Activated CD4-positive, alpha-beta memory T cell treated with anti-CD3 and anti-CD28 coated beads for 36 hours (primary cell): ENCODE measurements at places on chromosomes 1 and 21.

DNA sequence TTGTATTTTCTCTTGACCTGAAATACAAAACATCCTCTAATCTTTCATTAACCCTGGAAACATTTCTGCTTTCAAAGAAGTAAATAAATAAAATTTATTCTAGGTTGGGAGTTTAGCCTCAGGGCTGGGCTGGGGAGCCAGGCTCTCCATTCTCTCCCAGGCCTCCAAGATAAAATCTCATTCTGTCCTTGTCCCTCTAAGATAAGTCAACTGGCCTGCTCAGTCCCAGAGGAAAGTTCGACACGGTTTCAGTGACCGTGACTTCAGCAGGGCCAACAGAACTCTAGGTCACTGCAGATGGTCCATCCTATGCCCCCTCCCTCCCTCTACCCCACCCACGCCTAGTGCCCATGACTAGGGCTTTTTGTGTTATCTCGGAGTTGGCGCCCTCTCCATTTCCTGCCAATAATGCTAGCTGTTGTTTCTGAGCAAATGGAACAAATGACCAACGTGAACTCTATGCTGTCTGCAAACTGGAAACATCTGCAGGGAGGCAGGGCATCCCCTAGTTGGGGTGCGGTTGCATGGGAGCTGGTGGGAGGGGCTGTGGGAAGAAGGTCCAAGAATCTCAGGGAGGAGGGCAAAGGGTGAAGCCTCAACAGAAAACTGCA lies 10.1 kb upstream of the ADORA3 start:
- no peak overlapping the region for H3K27ac ChIP-seq
- no peak overlapping the region for H3K4me3 ChIP-seq
- peaks cover 47% of the 10 kb centered on the region for H3K4me1 ChIP-seq
- H3K27me3 ChIP-seq, result no peaks in the 10 kb centered on the region

GRCh38 chr1:53057127-53057526 lies 4.9 kb upstream of the PODN start:
- no peaks in the 10 kb centered on the region for H3K4me1 ChIP-seq
- no peak overlapping the region for H3K27ac ChIP-seq
- H3K4me3 ChIP-seq, result no peak overlapping the region
- H3K27me3 ChIP-seq, result peaks cover 19% of the 10 kb centered on the region

GRCh38 chr21:38628349-38628748 lies 130.1 kb upstream of the ERG start:
- peaks cover 12% of the 10 kb centered on the region for H3K27me3 ChIP-seq
- DNase-seq, result no peak
- no peaks in the 10 kb centered on the region for H3K36me3 ChIP-seq

GRCh38 chr1:247468481-247469140 lies 10.7 kb upstream of the OR2B11 start:
- DNase-seq, result no peak
- peaks cover 4% of the 10 kb centered on the region for H3K27me3 ChIP-seq
- no peaks in the 10 kb centered on the region for H3K36me3 ChIP-seq
- peaks cover 3% of the 10 kb centered on the region for H3K4me1 ChIP-seq

GRCh38 chr1:205236951-205237475 lies 9.3 kb downstream of the TMCC2 start:
- H3K27ac ChIP-seq, result peak overlapping the region; percentile 92
- peaks cover 48% of the 10 kb centered on the region for H3K4me1 ChIP-seq
- H3K4me3 ChIP-seq, result no peak overlapping the region
- no peaks in the 10 kb centered on the region for H3K36me3 ChIP-seq

GRCh38 chr21:25314247-25314646 lies 293.0 kb downstream of the MRPL39 start:
- H3K36me3 ChIP-seq, result no peaks in the 10 kb centered on the region
- no peak overlapping the region for H3K4me3 ChIP-seq
- no peak for DNase-seq
- H3K27ac ChIP-seq, result no peak overlapping the region
- H3K4me1 ChIP-seq, result no peaks in the 10 kb centered on the region

- no peaks in the 10 kb centered on the region for H3K27me3 ChIP-seq
- H3K27ac ChIP-seq, result no peak overlapping the region
- no peaks in the 10 kb centered on the region for H3K4me1 ChIP-seq
These were observed 430.1 kb upstream of the USP24 start for GRCh38 chr1:55645270-55645669.

DNA sequence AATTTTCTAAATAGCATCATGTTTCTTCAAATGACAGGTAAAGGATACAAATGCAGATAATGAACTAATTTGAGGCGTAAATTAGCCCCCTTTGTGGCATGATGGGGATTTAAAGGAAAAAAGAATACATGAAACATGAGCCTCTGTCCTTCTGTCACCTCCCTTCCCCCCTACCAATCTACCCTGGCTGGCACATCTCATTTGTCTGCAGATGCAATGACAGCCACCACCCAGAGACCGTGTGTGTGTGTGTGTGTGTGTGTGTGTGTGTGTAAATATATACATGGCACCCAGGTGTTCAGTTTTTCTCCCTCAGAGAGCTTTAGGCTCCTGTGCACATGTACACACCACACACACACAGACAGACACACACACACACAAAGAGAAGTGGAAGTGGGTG lies 451.1 kb downstream of the RWDD3 start:
- H3K36me3 ChIP-seq, result no peaks in the 10 kb centered on the region
- H3K27ac ChIP-seq, result no peak overlapping the region
- DNase-seq, result no peak

DNA sequence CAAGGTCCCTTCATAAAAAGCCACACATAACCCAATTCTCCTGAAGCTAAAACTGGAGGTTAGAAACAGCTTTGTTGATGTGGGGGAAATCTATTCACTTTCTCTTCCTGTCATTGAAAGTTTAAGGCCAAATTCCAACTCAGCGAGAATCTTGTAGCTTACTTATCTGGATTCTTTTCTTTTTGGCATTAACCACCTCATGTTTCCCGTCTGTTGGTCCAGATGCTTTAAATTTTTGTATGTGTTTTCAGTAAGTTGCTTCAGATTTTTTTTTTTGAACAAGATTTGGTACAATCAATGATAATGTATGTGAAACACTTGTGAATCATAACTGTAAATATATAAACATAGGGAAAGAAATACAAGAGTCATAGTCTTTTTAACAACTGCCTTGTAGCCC lies 33.7 kb upstream of the NEK7 start:
- H3K27me3 ChIP-seq, result peaks cover 3% of the 10 kb centered on the region
- no peak for DNase-seq
- H3K4me1 ChIP-seq, result peaks cover 5% of the 10 kb centered on the region
- no peak overlapping the region for H3K4me3 ChIP-seq
- H3K27ac ChIP-seq, result no peak overlapping the region
- no peaks in the 10 kb centered on the region for H3K36me3 ChIP-seq

GRCh38 chr21:28602546-28602945 lies 390.1 kb downstream of the LTN1 start:
- no peak overlapping the region for H3K27ac ChIP-seq
- peaks cover 23% of the 10 kb centered on the region for H3K4me1 ChIP-seq
- no peak overlapping the region for H3K4me3 ChIP-seq
- H3K27me3 ChIP-seq, result no peaks in the 10 kb centered on the region

GRCh38 chr21:46054451-46054881 lies 43.4 kb upstream of the COL6A2 start:
- no peak overlapping the region for H3K27ac ChIP-seq
- DNase-seq, result no peak
- H3K4me3 ChIP-seq, result no peak overlapping the region

DNA sequence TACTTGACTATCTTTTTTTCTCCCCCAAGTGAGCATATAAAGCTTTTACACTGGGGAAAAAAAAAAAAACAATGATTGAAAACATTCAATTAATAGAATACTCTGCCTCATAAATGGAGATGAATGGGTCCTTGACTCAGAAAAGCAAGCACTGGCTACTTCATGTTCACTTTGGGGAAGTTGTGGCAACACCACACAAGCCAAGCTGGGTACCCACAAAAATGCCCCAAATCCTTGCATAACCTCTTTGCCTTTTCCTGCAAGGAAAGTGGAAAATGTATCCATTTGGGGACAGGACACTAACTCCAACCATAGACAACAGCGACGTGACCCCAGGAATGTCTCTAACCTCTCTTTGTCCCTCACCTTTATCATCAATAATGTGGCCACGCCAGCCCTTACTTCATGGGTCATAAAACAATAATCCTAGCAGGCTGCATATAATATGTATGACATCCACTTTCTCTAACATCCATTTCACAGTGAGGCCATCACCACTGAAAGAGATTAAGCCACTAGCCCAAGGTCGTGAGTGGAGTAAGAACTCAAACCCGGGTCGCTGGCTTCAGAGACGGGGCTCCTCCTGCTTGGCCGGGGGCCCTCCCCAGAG lies 2.3 kb downstream of the ECE1 start:
- H3K27ac ChIP-seq, result peak overlapping the region; percentile 92
- peaks cover 49% of the 10 kb centered on the region for H3K4me1 ChIP-seq
- H3K36me3 ChIP-seq, result peaks cover 39% of the 10 kb centered on the region
- peak overlapping the region; percentile 32 for H3K4me3 ChIP-seq
- no peak for DNase-seq

GRCh38 chr1:15680561-15681348 lies 3.4 kb upstream of the PLEKHM2 start:
- H3K4me1 ChIP-seq, result peaks cover 29% of the 10 kb centered on the region
- H3K27me3 ChIP-seq, result no peaks in the 10 kb centered on the region
- H3K36me3 ChIP-seq, result no peaks in the 10 kb centered on the region

GRCh38 chr1:167166690-167167075 lies 54.0 kb upstream of the POU2F1 start:
- H3K36me3 ChIP-seq, result no peaks in the 10 kb centered on the region
- H3K4me1 ChIP-seq, result peaks cover 6% of the 10 kb centered on the region
- peaks cover 35% of the 10 kb centered on the region for H3K27me3 ChIP-seq
- DNase-seq, result no peak

DNA sequence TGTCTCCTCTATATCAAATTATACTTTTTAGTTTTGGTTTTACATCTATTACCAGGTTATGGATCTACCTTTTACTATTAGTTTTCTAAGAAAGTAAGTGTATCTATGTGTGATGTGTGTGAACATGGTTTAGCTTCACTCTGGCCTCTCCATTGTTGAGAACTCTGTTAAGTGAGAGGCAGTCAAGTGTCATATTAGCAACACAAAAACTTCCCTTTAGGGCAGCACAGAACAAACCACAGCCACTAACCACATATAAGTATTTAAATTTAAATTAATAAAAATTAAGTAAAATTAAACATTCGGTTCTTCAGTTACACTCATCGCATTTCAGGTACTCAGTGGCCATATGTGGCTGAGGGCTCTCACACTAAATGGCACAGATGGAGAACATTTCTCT lies 96.6 kb downstream of the DPYD start:
- DNase-seq, result no peak
- H3K4me3 ChIP-seq, result no peak overlapping the region
- H3K36me3 ChIP-seq, result peaks cover 1% of the 10 kb centered on the region
- H3K27me3 ChIP-seq, result no peaks in the 10 kb centered on the region
- no peak overlapping the region for H3K27ac ChIP-seq

- no peak overlapping the region for H3K27ac ChIP-seq
- H3K4me3 ChIP-seq, result no peak overlapping the region
- no peaks in the 10 kb centered on the region for H3K36me3 ChIP-seq
- DNase-seq, result peak; percentile 50
- H3K27me3 ChIP-seq, result no peaks in the 10 kb centered on the region
- H3K4me1 ChIP-seq, result peaks cover 36% of the 10 kb centered on the region
These were observed 53.8 kb upstream of the RGS1 start for GRCh38 chr1:192521734-192522133.

DNA sequence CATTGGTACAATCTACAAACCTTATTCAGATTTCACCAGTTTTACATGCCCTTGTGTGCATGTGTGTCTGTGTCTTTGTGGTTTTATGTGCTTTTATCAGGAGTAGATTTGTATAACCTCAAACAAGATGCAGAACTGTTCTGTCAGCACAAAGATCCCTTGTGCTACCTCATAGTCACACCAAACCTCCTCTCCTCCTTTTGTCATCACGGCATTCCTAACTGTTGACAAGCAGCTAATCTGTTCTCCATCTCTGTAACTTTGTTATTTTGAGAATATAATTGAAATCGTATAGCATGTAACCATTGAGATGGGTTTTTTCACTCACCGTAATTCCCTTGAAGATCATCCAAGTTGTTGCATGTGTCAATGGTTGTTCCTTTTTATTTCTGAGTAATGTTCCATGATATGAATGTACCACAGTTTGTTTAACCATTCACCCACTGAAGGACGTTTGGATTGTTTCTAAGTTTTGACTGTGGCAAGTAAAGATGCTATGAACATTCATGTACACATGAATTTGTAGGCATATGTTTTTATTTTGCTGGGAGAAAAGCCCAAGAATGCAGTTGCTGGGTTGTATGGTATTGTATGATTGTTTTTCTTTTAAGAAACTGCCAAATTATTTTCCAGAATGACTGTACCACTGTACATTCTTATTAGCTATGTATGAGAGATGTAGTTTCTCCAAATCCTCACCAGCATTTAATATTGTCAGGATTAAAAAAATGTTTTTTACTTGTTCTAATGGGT lies 78.1 kb upstream of the B3GALT2 start:
- no peaks in the 10 kb centered on the region for H3K27me3 ChIP-seq
- H3K27ac ChIP-seq, result no peak overlapping the region
- peaks cover 14% of the 10 kb centered on the region for H3K36me3 ChIP-seq
- no peak for DNase-seq

DNA sequence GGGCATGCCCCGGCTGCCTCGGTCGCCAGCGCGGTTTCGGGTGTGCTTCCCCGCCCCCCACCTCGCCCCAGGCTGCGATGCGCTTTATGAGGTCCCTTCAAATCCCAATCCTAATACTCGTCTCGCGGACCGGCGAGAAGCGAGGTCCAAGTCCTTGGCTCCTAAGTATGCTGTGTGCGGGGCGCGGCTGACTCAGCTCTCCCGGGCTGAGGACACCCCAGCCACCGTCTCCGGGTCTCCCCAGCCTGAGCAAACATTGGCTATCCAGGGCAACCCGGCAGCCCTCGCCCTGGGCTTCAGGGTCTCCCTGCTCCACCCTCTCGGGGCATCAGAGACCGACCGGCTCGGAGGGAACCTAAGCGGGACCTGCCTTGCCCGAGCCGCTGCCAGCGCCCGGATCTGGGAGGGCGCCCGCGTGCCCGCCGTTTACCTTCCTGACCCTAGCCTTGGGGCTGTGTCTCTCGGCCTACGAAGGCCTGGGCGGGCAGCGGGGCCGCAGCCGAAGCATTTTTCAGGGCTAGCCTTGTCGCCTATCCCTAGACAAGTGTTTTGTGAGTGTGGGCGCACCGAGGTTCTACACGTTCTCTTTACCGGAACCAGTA lies 1.2 kb downstream of the ITPKB start:
- peak overlapping the region; percentile 89 for H3K4me3 ChIP-seq
- H3K4me1 ChIP-seq, result peaks cover 44% of the 10 kb centered on the region
- H3K36me3 ChIP-seq, result peaks cover 42% of the 10 kb centered on the region
- no peaks in the 10 kb centered on the region for H3K27me3 ChIP-seq
- DNase-seq, result peak; percentile 63

- H3K4me3 ChIP-seq, result no peak overlapping the region
- H3K4me1 ChIP-seq, result no peaks in the 10 kb centered on the region
- no peaks in the 10 kb centered on the region for H3K36me3 ChIP-seq
- peaks cover 8% of the 10 kb centered on the region for H3K27me3 ChIP-seq
- DNase-seq, result no peak
These were observed 110.1 kb downstream of the ERG start for GRCh38 chr21:38388203-38388602.
